ENCODE measurements at places on chromosomes 6 and 20.

DNA sequence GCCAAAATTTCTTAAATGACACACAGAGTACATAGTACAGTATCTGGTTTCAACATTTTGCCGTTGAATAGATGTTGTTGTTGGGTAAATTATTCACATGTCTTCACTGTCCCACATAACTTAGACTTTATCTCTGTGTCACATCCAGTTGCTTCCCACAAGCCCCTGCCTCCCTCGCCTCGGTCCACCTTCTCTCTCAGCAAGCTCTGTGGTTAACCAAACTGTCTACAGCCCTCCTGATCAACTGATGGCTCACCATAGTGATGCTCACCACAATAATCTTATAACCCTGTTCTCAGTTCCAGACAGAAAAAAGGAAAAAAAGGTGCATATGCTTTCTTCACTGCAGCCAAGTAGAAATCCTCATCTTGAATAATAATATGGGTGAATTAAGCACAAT, 23.0 kb downstream of the IL17F start:
- DNase-seq = no peak
- peaks cover 34% of the 10 kb centered on the region for H3K27me3 ChIP-seq
- no peaks in the 10 kb centered on the region for H3K4me1 ChIP-seq
- no peak overlapping the region for H3K27ac ChIP-seq
- no peak overlapping the region for H3K4me3 ChIP-seq

- H3K27ac ChIP-seq = no peak overlapping the region
- no peak for DNase-seq
- H3K4me1 ChIP-seq = peaks cover 8% of the 10 kb centered on the region
- H3K27me3 ChIP-seq = no peaks in the 10 kb centered on the region
- H3K36me3 ChIP-seq = peaks cover 1% of the 10 kb centered on the region
- no peak overlapping the region for H3K4me3 ChIP-seq
These were observed 26.8 kb upstream of the DDR1 start for GRCh38 chr6:30857549-30857948.

DNA sequence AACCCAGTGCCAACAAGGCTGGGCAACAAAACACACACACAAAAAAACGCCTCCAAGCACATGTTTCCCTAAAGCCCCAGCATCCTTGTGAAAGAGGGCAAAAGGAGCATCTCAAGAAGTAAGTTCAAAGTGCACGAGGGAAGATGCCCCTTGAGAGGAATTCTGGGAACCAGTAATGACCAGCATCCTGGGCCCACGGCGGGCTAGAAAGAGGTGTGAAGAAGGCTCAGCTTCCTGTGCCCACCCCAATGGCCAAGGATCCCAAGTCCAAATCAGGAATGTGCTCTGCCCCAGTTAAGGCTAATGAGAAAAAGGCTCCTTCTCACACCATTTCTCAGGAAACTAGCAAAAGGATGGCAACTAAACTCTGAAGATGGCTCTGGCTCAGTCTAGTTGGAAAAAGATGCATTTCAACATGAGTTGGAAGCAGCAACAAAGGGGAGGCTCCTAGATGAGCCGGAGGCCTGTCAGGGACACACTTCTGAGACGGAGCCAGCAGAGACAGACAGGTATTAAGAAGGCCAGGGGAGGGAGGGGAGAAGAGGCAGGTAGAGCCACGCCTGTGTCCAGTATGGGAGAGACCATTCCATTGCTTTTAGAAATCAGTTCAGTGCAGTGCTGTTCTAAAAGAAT, 3.2 kb downstream of the RIMS4 start:
- no peak overlapping the region for H3K4me3 ChIP-seq
- no peak overlapping the region for H3K27ac ChIP-seq
- DNase-seq = no peak
- peaks cover 6% of the 10 kb centered on the region for H3K4me1 ChIP-seq
- no peaks in the 10 kb centered on the region for H3K36me3 ChIP-seq

DNA sequence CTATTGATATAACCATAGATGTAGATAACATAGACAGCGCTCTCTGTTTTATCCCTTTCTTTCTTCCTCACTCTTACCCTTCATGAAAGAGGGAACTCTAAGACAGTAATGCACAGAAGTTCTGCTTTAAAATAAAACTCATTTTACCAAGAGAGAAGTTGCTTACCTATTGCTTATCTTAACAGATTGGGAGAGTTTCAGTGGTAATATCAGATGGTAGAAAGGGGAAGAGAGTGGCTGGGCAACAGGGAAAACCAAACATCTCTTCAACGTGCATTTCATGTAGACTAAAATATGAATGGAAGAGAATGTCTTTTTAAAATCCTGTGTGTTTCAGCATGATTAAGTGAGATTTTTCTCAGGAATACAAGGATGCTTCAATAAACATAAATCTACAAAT, 45.3 kb upstream of the SIRPG start:
- H3K4me3 ChIP-seq = no peak overlapping the region
- no peaks in the 10 kb centered on the region for H3K4me1 ChIP-seq
- DNase-seq = no peak
- peaks cover 13% of the 10 kb centered on the region for H3K27me3 ChIP-seq
- no peaks in the 10 kb centered on the region for H3K36me3 ChIP-seq

GRCh38 chr20:11847827-11848226, 69.9 kb upstream of the BTBD3 start:
- no peak overlapping the region for H3K4me3 ChIP-seq
- H3K27ac ChIP-seq = no peak overlapping the region
- H3K27me3 ChIP-seq = no peaks in the 10 kb centered on the region
- no peaks in the 10 kb centered on the region for H3K36me3 ChIP-seq
- H3K4me1 ChIP-seq = peaks cover 20% of the 10 kb centered on the region

DNA sequence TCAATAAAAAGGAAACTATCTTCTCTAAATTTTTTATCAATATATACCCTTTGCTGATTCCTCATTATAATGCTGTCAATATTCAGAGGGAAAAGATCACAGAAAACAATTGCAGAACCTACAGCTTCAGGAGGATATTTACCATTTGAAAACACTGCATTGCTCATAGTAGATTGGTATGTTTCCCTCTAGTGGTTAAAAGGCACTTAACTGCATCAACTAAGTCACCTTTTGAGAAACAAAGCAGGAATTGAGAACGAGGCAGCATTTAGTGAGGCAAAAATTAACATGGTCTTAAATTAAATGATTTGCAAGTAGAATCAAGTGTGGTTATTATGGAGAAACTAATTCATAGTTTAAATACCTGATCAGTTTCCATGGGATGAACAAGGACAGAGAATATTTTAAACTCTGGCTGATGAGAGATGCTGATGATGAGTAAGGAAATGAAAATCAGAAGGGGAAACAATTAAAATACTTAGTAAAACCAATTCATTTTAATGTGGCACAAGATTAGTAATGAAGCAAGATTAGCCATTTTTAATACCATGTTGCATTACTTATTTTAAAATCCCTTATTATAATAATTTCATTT, 642.1 kb downstream of the EPHA7 start:
- no peak overlapping the region for H3K27ac ChIP-seq
- H3K36me3 ChIP-seq = no peaks in the 10 kb centered on the region
- H3K4me1 ChIP-seq = peaks cover 4% of the 10 kb centered on the region
- H3K27me3 ChIP-seq = no peaks in the 10 kb centered on the region
- no peak for DNase-seq

DNA sequence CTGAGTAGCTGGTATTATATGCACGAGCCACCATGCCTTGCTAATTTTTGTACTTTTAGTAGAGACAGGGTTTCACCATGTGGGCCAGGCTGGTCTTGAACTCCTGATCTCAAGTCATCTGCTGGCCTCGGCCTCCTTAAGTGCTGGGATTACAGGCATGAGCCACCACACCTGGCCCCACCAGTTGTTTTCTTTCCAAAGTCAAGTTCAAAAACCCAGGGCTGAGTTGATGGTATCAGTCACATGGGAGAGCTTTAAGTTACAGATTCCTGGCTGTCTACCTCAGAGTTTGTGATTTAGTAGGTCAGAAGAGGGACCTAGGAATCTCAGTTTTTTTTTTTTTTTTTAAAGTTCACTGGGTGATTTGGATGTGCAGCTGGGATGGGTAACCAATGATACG, 107.7 kb downstream of the SCP2D1 start:
- no peak overlapping the region for H3K27ac ChIP-seq
- peaks cover 6% of the 10 kb centered on the region for H3K4me1 ChIP-seq
- no peak overlapping the region for H3K4me3 ChIP-seq

- H3K27ac ChIP-seq = no peak overlapping the region
- H3K27me3 ChIP-seq = peaks cover 9% of the 10 kb centered on the region
- no peaks in the 10 kb centered on the region for H3K36me3 ChIP-seq
- no peak overlapping the region for H3K4me3 ChIP-seq
- peaks cover 2% of the 10 kb centered on the region for H3K4me1 ChIP-seq
These were observed 22.2 kb downstream of the CST8 start for GRCh38 chr20:23513164-23513563.

DNA sequence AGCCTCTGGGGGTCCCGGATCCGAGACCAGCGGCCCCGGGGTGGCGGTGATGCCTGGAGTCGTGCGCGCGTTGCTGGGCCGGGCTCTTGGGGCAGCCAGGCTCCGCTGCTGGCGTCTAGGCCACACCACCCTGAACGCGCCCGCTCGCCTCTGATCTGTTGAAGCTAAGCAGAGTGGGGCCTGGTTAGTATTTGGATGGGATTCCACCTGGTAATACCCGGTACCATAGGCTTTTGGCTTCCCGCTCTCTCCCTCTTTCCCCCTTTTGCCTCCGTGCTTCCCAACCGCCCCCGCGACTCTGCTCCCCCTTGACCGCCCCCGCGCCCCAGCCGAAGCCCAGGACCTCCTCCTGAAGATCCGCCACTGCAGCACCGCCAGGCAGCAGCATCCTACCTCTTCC, 1383.5 kb upstream of the DEFB115 start:
- no peak overlapping the region for H3K4me3 ChIP-seq
- H3K27ac ChIP-seq = no peak overlapping the region
- DNase-seq = no peak
- H3K27me3 ChIP-seq = no peaks in the 10 kb centered on the region
- H3K36me3 ChIP-seq = peaks cover 13% of the 10 kb centered on the region
- H3K4me1 ChIP-seq = no peaks in the 10 kb centered on the region

- no peaks in the 10 kb centered on the region for H3K36me3 ChIP-seq
- DNase-seq = no peak
- H3K4me1 ChIP-seq = peaks cover 8% of the 10 kb centered on the region
- H3K27ac ChIP-seq = no peak overlapping the region
These were observed 518.9 kb upstream of the JARID2 start for GRCh38 chr6:14726816-14727493.

DNA sequence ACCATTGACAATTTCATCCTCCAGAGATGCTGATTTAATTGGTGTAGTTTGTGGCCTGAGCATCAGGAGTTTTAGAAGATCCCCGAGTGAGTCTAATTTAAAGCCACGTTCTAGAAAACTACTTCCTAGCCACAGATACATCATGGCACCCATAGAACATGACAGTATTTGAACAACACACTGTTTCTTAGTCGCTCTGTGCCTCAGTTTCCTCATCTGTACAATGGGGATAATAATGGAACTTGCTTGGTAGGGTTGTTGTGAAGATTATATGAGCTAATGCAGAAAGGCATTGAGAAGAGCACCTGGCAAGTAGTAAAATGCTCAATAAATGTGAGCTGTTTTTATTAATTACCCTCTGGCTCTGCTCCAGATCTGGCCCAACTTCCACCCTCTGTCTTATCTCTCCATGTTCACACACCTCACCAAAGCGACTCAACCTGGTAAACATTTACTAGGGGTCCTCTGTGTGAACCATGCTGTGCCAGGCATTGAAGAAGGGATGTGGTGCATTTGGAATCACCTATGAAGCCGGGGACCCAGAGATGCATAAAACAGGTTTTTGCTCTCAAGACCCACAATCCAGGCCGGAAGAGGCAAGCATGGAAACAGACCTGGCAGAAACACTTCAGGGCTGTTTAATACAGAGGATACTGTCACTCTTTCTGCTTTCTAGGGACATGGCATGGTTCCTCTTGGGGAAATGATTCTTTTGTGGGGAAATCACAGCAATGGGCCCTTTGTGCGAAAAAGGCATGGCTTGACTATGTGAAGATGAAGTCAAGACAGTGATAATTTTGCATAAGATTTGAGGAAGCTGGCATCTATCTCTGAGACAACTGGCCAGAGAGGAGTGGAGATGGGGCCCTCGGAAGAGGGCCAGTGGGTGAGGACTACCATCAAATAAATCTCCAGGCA, 16.2 kb upstream of the MRPS18A start:
- peak overlapping the region; percentile 93 for H3K27ac ChIP-seq
- H3K36me3 ChIP-seq = no peaks in the 10 kb centered on the region
- DNase-seq = no peak

DNA sequence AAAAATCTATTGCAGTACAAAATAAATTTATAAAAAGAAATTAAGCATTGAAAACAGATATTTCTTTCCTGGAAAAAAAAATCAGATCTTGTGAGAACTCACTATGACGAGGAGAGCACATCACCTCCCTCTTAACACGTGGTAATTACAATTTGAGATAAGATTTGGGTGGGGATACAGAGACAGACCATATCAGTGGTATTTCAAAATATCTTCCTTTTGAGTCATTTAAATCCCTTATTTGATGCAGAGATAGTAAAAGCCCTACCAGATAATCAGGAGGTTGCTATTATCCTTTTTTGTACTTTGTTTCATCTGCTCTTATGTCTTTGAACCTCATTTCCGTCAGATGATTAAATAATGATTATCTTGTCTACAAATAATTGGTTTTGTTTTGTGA, 800.4 kb downstream of the KIF16B start:
- no peak overlapping the region for H3K4me3 ChIP-seq
- no peaks in the 10 kb centered on the region for H3K36me3 ChIP-seq
- H3K4me1 ChIP-seq = peaks cover 4% of the 10 kb centered on the region
- DNase-seq = no peak

DNA sequence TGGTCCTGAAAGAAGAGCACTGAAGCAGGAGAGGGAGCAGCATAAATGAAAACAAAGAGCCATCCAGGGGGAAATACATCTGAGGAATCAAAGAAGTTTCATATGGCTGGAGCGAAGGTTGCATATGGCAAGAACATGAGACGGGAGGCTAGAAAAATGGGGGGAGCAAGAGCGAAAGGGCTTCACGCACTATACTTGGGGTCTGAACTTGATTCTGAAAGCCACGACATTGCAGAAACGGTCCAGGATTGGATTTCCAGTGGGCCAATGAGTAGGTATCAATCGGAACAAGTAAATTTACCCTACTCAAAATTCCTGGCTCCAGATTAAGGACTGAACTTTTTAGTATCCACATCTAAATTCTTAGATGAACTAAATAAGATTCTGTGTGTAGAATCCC, 47.9 kb downstream of the B4GALT5 start:
- DNase-seq = no peak
- no peaks in the 10 kb centered on the region for H3K27me3 ChIP-seq
- peaks cover 17% of the 10 kb centered on the region for H3K4me1 ChIP-seq
- no peak overlapping the region for H3K27ac ChIP-seq

DNA sequence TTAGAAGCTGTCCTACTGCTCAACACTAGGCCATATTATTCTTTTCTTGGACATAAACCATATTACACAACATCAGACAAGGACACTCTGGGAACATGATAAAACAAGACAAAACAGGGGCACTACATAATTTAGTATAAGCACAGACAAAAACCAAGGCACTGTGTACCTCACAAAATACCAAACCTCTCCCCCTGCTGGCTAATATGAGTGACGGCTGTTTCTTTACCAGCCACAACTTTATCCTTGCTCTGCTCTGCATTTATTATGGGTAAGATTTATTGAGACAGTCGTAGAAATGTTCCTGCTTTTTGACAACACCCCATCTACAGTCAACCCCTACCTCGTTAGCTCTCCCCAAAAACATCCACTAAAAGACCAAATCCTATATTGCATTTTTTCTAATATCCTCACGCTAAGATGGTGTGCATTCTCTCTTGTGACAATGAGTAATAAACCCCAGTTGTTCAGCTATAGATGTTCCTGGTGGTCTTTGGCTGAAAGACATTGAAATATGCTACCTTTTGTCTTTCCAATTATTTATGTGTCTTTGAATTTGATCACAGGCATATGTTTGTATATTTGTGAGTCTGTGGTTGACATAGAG, 23.8 kb upstream of the POLR1H start:
- DNase-seq = no peak
- no peak overlapping the region for H3K4me3 ChIP-seq
- H3K27me3 ChIP-seq = no peaks in the 10 kb centered on the region
- H3K4me1 ChIP-seq = no peaks in the 10 kb centered on the region
